ENCODE measurements at places on chromosomes 12 and 14. TPM values are rescaled to one million over a fixed set of nuclear protein-coding genes. Genes with fewer than 3 reads are reported as not detected.

GRCh38 chr12:64065881-64066451 lies 156.1 kb downstream of the KICS2 start:
- no peak for DNase-seq

DNA sequence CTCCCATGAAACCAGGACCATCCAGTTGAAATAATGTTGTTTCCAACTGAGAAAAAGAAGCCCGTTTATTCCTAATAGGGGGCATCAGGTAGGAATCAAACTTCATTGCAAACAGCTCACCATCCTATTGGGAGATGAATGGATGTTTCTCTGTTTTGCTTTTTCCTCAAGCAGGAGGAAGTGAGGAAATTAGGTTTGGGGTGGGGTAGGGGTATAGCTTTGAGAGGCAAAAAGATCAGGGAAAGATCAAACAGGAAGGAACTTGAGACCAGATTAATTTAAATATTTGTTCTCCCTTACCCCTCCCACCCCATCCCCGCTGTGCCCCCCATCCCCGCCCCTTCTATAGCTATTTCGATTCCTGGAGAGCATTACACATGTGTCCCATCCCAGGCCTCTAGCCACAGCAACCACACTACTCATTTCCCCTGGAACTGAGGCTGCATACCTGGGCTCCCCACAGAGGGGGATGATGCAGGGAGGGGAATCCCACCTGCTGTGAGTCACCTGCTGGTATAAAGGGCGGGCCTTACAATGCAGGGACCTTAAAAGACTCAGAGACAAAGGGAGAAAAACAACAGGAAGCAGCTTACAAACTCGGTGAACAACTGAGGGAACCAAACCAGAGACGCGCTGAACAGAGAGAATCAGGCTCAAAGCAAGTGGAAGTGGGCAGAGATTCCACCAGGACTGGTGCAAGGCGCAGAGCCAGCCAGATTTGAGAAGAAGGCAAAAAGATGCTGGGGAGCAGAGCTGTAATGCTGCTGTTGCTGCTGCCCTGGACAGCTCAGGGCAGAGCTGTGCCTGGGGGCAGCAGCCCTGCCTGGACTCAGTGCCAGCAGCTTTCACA lies at the start of gene IL23A:
IL23A (plus strand) TSS at position 577 of the 850 bp plus-strand sequence; CDS start at position 738, 161 bp downstream.
- peak; percentile 33 for DNase-seq

- DNase-seq, result no peak
Observed at GRCh38 chr12:95661360-95661759, 110.1 kb upstream of the USP44 start.

- peak; percentile 36 for DNase-seq
Observed at GRCh38 chr12:75086091-75087038, 123.3 kb downstream of the KCNC2 start.

DNA sequence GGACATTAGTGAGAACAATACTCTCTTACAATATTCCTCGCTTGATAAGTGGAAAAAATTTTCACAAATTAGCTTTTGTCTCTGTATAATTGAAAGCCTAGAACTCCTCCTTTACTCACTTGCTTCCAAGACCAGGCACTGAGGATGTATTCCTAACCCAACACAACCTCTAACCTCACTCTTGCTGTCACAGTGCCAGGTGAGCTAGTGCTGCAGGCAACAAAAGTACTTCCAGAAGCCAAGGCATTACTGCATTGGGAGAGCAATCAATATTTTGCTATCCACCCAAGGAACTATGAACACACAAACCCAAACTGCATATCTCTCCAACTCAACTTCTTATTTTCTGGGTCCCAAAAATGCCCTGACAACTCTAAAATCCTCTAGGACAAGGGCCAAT lies 1081.0 kb downstream of the VRK1 start:
- peak; percentile 84 for DNase-seq

GRCh38 chr12:45839917-45840316 lies 110.4 kb downstream of the ARID2 start:
- DNase-seq, result no peak

GRCh38 chr12:2341051-2341751 lies 288.4 kb downstream of the CACNA1C start:
- DNase-seq, result peak; percentile 11

DNA sequence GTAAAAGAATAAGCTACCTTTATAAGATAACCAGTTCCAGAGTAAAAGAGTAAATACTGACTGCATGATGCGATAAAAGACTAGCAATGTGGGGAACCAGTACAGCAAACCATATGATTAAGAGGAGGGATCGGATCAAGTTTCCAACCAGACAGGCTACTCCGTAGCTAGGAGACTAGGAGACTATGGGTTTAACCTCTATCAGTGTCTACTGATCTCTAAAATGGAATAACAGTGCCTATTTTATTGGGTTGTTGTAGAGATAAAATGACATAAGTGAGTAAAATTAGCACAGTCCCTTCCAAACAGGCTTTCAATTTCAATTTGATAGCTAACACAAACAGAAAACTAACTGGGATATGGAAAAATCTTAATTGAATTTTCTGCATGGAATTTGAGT lies 76.0 kb downstream of the PAWR start:
- DNase-seq, result no peak

DNA sequence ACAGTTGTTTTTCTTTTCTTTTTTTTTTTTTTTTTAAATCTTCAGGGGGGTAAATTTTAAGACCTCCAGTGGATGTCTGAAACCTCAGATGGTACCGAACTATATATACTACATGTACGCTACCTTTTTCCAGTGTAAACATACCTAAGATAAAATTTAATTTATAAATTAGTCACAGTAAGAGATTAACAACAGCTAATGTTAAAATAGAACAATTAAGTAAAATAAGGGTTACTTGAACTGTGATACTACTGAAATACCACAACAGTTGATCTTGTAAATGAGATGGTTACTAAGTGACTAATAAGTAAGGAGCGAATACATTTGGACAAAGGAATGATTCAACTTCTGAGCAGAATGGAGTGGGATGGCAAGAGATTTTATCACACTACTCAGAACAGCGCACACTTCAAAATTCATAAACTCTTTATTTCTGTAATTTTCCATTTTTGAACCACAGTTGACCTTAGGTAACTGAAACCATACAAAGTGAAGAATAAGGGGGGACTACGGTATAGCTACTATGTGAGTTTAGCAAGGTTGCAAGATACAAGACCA lies 80.5 kb upstream of the PCED1B start:
- no peak for DNase-seq

DNA sequence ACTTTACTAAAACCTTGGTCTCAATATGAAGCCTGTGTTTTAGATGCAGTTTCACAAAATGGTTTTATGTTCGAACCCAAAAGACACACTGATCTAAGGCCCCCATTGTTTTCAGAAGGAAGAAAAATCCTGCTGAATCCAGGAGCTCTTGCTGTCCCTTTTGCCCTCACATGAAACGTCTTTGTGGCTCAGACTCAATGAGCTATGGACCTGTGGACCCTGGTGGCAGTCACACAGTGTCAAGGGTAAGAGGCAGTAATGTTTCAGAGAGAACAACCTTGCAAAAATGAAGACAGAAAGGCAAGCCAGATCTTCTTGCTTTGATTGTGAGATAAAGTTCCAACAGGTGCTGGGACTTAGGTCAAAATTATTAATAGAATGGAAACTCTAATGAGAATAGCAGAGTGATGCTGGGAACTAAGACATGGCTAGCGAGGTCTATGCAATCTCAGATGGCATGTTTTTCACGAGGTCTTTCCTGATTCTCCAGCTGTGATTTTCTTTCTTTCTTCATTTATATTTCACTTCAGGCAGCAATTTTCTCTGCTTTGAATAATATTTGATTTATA lies 164.9 kb upstream of the SLC38A2 start:
- DNase-seq, result no peak

- no peak for DNase-seq
Observed at GRCh38 chr12:58079806-58080205, 138.4 kb downstream of the ATP23 start.

- no peak for DNase-seq
Observed at GRCh38 chr12:69994724-69995173, 169.7 kb downstream of the MYRFL start.

GRCh38 chr14:55000381-55000780 lies 26.5 kb downstream of the WDHD1 start:
- DNase-seq, result peak; percentile 34

- DNase-seq, result peak; percentile 66
Observed at GRCh38 chr14:95480109-95480886, 36.2 kb downstream of the SYNE3 start.

- no peak for DNase-seq
Observed at GRCh38 chr12:10067264-10067663, 31.5 kb downstream of the CLEC1A start.

DNA sequence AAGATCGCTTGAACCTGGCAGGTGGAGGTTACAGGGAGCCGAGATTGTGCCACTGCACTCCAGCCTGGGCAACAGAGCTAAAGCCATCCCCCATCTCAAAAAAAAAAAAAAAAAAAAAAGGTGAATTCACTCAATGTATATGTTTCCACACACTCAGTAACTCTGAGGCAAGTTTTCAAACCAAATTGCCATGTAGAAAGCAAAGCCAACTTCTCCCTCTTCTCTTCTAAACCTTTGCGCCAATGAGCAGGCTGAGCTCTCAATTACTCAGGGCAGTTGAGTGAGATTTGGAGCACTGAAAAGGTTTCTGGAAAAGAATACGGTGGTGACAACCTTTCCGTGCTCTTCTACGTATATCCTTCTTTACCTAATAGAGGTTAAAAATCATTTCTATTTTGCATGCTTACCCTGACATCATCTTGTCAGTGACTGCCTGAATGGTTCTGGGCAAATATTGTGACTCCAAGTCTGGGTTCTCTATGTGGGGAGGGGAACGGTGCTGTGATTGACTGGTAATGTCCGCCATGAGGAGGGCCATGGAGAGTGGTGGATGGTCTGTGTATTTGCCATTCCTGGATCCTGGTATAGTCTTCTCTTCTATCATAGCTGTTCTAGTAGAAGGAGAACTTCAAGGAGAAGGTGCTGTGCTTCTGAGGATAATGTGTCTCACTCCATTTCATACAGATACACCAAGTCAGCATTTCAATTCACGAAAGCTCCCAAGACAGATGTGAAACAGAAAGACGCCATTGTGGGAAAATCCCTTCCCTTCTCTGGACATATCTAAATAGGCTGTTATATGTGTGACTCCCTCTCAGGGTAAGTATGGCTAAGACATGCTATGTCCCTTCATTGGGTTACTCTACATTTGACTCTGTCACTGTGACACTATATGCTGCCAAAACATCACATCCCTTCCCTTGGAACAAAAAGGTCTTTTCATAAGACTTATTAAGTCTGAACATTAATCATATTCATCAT lies 46.2 kb upstream of the MED13L start:
- DNase-seq, result no peak

DNA sequence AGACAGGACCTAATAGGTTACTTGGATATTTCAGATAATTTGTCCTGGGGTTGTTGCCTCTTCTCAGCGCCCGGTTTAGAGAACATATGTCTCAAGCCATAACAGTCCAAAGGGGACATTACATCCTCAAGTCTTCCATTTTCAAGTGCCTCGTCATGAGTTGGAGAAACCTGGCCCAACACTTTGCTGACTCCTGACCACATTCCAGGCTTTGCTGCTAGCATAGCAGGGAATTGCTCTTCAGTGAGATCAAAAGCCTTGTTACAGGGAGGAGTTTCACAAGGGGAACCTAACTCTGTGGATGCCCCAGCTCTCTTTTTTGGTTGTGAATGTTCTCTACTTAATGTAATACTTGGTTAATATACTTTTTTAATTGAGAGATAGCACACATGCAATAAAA lies 8.2 kb upstream of the MMP19 start:
- DNase-seq, result no peak

DNA sequence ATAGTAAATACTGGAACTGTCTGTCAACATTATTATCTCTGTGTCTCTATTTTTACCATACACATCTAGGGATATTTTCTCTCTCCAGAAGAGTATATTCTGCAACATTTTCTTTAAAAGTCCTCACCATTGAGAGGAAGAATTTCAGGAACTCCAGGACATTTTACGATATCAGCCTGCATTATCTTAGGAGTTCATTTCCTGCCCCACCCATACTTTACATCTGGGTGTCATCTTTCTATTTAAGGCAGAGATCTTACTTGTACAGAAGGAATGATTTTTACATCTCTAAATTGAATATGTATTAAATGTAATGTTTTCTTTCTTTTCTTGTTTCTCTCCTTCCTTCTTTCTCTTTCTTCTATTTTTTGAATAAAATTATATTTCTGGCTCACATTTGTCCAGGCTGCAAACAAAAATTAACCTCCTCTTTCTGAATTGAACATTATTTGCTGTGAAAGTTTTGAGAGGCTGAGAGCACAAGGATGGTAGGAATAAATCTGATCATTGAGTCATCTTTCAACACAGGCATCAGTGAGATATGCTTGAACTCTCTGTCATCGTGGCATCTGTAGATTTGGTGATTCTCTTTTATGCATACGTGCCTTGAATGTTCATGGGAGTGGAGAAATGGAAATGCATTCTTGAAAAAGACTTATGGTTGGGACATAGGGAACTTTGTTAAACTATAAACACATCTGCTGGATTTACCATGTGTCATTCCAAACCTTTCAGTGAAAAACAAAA lies 753.6 kb downstream of the SLC16A7 start:
- DNase-seq, result no peak

- no peak for DNase-seq
Observed at GRCh38 chr12:8483079-8483478, 27.3 kb downstream of the CLEC6A start.

GRCh38 chr12:109182041-109182839 lies 65.9 kb downstream of the ACACB start:
- DNase-seq, result no peak

Gene PYGL
- 75.4 TPM for total RNA-seq

Gene CIDEB
- total RNA-seq, result 0.52 TPM

Gene INHBC
- total RNA-seq, result not detected

Gene KRT6A
- total RNA-seq, result 1,688 TPM

Gene SRSF9
- total RNA-seq, result 193 TPM

Gene HNRNPA1
- total RNA-seq, result 1,435 TPM
